ENCODE measurements at places on chromosomes 3 and 15.

- no peak for DNase-seq
These were observed 41.1 kb upstream of the TIPARP start for GRCh38 chr3:156633335-156633734.

GRCh38 chr3:32725721-32726120, 40.7 kb downstream of the CNOT10 start:
- DNase-seq = no peak

DNA sequence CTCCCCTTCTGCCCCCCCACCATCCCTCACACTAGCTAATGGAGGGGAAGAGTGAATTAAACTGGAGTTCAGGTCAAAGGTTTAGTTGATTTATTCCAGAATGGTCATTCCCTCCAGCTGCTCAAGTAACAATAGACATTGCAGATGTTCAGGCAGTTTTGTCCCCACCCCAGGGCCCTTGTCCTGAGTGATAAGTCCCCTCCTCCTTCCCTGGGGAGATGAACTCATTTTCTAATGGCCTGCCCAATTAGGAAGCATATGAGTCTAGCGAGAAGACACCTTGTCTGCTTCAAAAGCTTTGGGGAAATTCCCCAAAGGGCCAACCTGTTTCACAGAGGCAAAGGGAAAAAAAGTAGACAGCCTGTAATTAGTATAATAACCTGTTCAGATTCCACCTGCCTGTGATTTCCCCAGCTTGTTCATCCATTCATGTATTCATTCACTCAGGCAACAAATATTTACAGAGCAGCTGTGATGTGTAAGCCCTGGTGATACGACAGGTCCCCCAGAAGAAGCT, 165.3 kb downstream of the SHQ1 start:
- peak; percentile 90 for DNase-seq

- peak; percentile 86 for DNase-seq
These were observed 23.1 kb downstream of the ANXA2 start for GRCh38 chr15:60374628-60375081.

- peak; percentile 67 for DNase-seq
These were observed 121.5 kb upstream of the TSC22D2 start for GRCh38 chr3:150286390-150287147.

GRCh38 chr15:87269566-87269965, 987.0 kb downstream of the NTRK3 start:
- no peak for DNase-seq

DNA sequence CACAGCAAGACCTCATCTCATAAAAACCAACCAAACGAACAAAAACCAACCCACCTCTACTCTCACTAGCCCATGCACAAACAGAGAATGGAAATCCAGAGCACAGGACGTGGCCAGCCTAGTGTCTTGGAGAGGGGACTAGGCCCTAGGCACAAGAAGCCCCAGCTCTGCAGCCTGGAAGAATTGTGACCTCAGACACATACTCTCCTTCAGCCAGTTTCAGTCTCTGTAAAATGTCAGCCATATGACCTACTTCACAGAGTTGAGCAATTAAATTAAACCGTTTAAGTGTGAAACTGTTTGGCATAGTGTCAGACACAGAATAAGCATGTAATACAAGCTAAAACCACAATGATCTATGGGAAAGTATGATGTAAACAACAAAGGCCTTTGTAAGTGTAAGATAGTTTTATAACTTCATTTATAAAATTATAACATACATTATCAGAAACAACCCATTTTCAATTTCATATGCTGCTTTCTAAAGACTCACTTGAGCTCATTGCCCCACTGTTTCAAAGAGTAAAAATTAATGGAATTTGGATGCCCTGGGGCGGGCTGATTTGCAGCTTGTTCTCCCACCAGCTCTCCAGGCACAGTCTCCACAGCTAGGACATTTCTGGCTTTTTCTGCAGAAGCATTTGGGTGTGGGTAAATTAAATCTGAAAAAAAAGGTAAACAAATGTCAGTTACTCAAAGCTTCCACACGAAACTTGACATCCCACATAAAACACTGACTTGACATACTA, 32.9 kb downstream of the TBC1D2B start:
- DNase-seq = no peak

GRCh38 chr3:11532931-11533391, 110.8 kb downstream of the VGLL4 start:
- DNase-seq = no peak

DNA sequence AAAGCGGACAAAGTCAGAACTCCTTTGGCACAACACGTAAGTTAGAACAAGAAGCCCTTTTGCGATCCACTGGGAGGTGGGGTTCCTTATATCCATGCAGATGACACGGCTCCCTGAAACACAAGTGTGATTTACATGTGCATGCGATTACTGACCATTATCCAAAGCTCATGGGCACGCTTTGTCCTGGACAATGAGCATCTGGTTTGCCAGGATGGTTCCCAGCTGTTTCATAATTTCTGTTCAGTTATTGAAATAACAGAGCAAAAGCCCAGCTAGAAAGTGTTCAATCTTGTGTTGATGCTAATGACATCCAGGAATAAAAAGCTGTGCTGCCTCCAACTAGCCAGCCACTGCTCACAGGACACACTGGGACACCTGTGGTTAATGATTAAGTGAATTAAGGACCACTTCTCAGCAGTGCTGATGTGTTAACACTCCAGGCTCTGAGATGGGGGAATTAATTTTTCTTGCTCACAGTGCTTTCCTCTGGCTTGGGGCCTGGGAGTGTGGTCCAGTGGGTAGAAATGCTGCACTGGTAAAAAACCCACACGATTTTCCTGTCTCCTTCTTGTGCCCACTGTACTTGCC, 123.1 kb upstream of the SLC2A2 start:
- no peak for DNase-seq

- no peak for DNase-seq
These were observed 149.0 kb downstream of the CBLB start for GRCh38 chr3:105719791-105720190.

DNA sequence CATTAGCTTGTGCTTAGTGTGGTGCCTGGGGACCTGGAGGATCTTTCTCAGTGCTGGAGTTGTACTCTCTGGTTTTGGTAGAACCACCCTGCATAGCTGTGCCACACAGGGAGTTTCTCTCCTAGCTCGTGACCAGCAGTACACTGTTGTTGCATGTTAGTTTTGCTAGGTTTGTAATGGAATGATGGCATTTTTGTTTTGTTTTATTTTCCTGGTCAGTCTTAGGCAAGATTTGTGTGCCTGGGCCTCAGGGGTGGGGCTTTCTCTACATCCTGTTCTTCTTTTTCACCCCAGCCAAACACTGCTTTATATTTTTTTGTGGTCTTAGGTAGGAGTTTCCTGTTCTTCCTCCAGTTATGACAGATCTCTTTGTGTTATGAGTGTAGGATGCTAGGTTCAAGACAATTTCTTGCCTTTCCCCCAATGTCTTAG, 534.5 kb upstream of the KCNMB2 start:
- no peak for DNase-seq

DNA sequence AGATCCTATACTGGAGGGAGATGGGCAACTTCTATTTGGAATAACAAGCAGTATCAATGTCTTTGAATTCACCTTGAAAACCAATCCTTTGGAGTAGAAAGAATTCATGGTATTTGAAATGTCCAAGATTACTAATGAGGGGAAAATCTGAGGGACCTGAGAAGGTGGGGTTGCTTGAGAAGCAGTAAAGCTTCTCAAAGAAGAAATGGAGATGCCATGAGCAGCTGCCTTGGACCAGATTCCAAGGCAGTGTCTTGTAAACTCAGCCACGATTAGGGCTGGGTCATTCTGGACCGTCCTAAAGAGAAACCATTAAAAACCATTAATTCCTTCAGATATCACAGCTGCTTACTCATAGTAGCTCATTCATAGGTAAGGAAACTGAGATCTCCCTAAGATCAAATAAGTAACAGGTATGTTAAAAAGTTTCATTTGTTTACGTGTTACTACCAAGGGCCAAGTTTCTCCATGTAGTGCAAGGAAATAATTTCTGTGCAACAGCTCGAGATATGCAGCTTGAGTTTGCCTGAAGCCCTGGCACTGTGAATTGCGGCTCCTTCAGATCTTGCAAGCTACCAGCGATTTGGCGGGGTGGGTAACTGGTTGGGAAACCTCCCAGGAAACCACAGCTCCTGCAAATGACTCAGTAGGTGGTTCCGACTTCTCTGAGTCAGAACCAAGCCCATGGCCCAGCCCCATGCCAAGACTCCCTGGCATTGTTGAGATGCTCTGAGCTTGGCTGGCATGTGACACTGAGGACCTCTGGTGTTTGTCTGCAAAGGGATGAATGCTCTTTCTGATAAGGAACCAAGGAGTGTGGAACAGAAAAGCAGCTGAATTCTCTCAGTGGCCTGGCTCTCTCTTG, 296.8 kb downstream of the RORA start:
- no peak for DNase-seq

- no peak for DNase-seq
These were observed 93.0 kb upstream of the C3orf80 start for GRCh38 chr3:160132226-160132625.

DNA sequence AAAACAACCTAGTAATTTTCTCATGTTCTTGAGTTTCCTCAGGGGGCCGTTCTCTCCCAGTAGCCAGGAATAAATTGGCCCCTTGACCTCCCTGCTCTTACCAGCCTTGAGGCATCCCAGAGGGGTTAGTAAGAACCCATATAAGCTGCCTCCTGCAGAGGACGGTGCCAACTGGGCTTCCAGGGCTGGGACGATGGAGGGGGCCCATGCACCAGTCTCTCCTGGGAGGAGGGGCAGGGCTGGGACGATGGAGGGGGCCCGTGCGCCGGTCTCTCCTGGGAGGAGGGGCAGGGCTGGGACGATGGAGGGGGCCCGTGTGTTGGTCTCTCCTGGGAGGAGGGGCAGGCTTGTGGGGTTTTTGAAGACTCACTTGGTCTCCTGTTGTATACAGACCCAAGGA, 22.0 kb downstream of the LINGO1 start:
- no peak for DNase-seq

- no peak for DNase-seq
These were observed 119.5 kb downstream of the CCNL1 start for GRCh38 chr3:157040456-157040855.

GRCh38 chr3:74420538-74421124, 193.8 kb downstream of the CNTN3 start:
- no peak for DNase-seq

GRCh38 chr3:83065851-83066460, 1304.5 kb upstream of the GBE1 start:
- no peak for DNase-seq

GRCh38 chr3:42526616-42527367, 24.3 kb downstream of the VIPR1 start:
- no peak for DNase-seq

DNA sequence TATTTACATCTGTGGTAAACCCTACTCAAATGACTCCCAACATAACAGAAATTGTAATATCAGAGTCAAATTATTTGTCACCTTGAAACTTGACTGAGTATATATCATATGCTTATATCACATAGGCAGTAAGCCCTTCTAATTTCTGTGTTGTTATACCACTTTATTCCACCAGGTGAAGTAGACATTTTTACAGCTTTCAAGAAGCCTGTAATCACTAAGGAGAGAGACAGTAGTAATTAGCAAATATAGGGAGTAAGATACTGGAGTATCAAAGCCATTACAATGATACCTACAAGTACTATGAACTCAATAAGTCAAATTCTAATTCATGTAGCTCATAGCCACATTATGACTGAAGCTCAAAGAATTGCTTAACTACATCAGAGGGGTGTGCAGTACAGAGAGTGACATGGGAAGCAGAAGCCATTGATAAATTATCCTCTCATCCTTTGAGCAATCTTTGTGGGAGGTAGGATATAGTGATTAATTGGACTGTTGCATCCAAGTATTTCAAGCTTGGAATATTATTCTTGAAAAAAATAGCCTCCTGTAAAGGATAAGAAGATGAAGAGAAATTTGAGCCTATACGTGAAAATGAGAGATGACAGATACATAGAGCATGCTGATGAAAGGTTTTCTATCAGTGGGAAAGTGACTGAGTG, 1005.9 kb downstream of the ZPLD1 start:
- DNase-seq = no peak

GRCh38 chr15:99454107-99454809, 111.5 kb upstream of the MEF2A start:
- no peak for DNase-seq

- DNase-seq = no peak
These were observed 873.9 kb downstream of the MCTP2 start for GRCh38 chr15:95105229-95105628.
